ENCODE measurements at places on chromosomes 2 and 18.

GRCh38 chr2:176079831-176080539 is 3.8 kb downstream of the EVX2 start:
- ATAC-seq, result no peak

- ATAC-seq, result no peak
Measured at GRCh38 chr2:170264522-170264860, 86.5 kb downstream of the MYO3B start.

DNA sequence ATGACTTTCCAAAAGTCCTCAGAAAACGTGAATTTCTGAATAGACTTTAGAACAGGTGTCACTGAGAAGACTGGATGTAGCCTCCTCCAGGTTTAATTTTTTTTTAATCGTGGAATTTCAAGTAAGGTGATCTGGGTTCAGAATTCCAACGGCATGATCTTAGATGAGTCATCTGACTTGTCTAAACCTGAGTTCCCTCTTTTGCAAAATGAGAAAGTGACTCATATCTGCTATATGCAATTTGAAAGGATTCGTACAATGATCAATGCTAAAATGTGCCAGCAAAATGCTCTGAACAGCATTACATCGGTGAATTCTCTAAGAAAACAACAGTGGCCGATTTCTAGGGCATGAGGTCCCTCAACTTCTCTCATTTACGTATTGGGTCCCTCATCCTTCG is 69.1 kb upstream of the ZNF516 start:
- ATAC-seq, result peak; percentile 59

DNA sequence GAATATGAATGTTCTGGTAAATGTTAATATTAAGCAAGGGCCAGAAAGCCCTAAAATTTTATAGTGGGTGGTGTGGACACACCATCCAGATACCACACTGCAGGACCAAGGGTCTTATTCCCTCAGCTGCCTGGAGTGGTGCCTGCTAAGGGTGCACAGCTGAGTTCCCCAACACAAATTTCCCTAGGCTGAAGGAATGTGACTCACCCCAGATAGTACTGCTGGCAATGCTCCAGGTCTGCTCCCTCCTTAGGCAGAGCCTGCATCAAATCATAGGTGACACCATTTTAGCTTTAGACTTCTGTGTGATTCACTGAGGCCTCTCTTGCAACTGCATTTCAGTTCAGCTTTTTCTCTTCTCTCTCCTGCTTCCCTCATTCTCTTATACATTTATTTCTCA is 321.1 kb downstream of the SATB2 start:
- ATAC-seq, result no peak

DNA sequence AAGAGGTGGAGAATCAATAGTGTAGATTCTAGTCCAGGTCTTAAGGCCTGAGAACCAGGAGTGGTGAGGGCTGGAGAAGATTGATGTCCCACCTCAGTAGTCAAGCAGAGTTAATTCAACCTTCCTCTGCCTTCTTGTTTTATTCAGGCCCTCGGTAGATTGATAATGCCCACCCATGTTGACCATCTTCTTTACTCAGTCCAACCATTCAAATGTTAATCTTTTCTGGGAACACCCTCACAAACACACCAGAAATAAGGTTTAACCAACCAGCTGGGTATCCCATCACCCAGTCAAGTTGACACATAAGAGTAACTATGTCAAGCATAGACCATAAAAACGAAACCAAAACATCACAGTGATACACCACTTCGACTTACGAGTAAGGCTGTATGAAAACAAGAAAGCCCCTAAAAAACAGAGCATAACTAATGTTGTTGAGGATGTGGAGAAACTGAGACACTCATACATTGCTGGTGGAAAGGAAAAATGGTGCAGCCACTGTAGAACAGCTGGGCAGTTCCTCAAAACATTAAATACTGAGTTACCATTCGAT is 57.5 kb downstream of the SLC35F5 start:
- ATAC-seq, result no peak

DNA sequence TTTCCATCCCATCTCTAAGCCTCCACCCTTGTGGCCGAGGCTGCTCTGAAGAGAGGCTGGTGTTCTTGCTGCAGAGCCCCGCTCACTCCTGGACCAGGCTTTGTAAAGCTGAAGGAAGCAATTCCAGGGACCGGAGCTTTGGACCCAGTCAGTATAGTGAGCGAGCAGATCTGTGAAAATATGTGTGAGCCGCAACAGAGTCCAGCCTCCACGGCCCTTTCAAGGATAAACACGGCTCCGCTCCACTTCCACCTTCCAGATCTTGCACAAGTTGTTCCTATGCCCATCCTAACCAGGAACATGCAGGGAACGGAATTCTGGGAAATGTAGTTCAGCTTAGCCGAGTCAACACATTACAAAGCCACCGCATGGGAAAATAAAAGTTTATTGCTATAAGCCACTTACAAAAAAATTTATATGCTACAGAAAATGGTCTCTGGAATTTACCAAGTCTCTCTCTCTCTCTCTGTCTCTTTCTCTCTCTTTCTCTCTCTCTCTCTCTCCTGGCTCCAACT is 151.7 kb upstream of the ZNF521 start:
- ATAC-seq, result peak; percentile 42

DNA sequence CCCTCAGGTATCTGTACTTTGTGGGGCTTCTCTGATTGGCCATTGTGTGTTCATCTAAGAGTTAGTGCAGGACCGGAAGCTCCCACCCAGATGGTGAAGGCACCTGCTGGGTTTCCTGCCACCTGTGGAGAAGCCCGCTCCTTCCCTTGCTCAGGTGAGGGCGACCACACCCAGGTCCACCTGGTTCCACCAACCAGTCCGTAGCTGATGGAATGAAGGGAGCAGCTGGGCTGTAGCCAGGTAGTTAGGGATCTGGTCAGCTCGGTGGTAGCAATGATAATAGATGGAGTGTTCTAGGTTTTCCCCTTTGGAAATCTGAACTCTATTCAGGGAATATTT is 16.0 kb downstream of the SH3BP4 start:
- ATAC-seq, result no peak

All from esophagus mucosa (tissue), 1 donor.